Karpas-422 (cell line): ENCODE measurements at places on chromosomes 5 and 9. TPM values are rescaled to one million over a fixed set of nuclear protein-coding genes. Genes with fewer than 3 reads are reported as not detected.

The SOWAHA gene
- total RNA-seq: not detected in 2 replicates

The PFN3 gene
- total RNA-seq: not detected in 2 replicates

The NFIL3 gene
- 1.9 and 4.1 TPM in 2 replicates for total RNA-seq

The CLTA gene
- 147 and 172 TPM in 2 replicates for total RNA-seq

The CMBL gene
- not detected in 2 replicates for total RNA-seq

The EIF4E1B gene
- total RNA-seq: not detected in 2 replicates

GRCh38 chr9:35500130-35500748, 10.3 kb downstream of the RUSC2 start:
- no peaks in the 10 kb centered on the region for H3K4me1 ChIP-seq
- H3K27ac ChIP-seq: no peak overlapping the region
- no peaks in the 10 kb centered on the region for H3K36me3 ChIP-seq
- no peak for DNase-seq
- no peaks in the 10 kb centered on the region for H3K27me3 ChIP-seq
- H3K4me3 ChIP-seq: no peak overlapping the region

DNA sequence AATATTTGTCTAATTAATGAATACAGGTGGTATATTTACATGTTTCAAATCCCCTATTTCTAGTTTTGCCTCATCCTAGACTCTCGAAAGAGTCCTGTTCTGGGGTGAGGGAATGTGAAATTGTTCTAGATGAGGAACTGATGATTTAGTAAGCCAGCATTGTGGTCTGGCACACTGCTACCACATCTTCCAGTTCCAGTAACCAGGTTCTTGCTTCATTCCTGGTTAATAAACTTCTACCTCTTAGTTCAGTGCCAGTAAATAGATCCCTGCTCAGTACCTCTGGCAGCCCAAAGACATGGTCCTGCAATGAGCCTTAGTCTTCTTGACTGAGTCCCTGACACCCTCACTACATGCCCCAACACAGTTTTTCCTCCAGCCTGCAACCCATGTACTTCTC, 207.7 kb downstream of the SREK1 start:
- no peak overlapping the region for H3K4me3 ChIP-seq
- no peak for DNase-seq
- H3K27me3 ChIP-seq: no peaks in the 10 kb centered on the region
- no peaks in the 10 kb centered on the region for H3K36me3 ChIP-seq

GRCh38 chr9:134785325-134786108, 95.1 kb upstream of the FCN2 start:
- no peaks in the 10 kb centered on the region for H3K4me1 ChIP-seq
- DNase-seq: no peak
- no peaks in the 10 kb centered on the region for H3K36me3 ChIP-seq

- H3K36me3 ChIP-seq: no peaks in the 10 kb centered on the region
- H3K4me1 ChIP-seq: no peaks in the 10 kb centered on the region; the same call in 1 of the 2 replicates
- DNase-seq: no peak
- no peak overlapping the region for H3K4me3 ChIP-seq
- no peaks in the 10 kb centered on the region for H3K27me3 ChIP-seq
- no peak overlapping the region for H3K27ac ChIP-seq
Measured at GRCh38 chr9:33116860-33117259, 40.4 kb upstream of the SMU1 start.

- no peaks in the 10 kb centered on the region for H3K36me3 ChIP-seq
- no peaks in the 10 kb centered on the region for H3K4me1 ChIP-seq
- DNase-seq: no peak
- no peak overlapping the region for H3K4me3 ChIP-seq
- H3K27ac ChIP-seq: no peak overlapping the region
Measured at GRCh38 chr9:72925126-72925789, 27.6 kb downstream of the ALDH1A1 start.

DNA sequence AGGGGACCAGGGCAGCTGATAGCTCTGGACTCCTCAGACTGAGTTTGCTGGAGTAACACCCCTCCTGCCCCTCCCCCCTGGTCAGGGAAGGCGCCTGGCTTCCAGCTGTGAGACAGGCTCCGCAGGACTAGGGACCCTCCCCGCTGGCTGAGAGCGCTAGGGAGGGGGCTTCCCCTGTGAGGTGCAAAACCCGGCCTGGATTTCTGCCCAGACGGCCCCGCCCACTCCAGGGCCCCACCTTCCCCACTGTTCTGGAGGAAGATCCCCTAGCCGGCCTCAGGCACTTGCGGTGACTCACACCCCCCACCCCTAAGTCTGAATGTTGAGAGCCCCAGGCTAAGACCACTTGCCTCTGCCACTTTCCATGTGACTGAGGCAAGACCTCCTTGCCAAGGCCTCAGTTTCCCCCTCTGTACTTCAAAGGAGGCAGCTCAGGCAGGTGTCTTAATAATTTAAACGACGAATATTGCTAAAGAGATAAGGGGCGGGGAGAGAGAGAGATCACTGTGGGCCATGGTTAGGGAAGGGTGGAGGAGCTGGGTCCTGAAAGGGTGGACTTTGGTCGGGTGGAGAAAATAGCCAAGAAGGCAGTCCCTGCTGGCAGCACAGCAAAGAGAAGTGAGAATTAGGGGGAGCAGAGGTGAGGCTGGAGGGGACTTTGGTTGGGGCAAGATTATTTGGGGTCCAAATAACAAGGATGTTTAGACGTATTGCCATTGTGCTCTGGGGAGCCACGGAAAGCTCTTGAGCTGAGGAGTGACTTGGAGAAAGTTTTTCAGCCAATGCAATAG, 1.0 kb upstream of the DAB2IP start:
- H3K27ac ChIP-seq: no peak overlapping the region
- H3K36me3 ChIP-seq: no peaks in the 10 kb centered on the region
- no peaks in the 10 kb centered on the region for H3K27me3 ChIP-seq
- DNase-seq: no peak
- no peak overlapping the region for H3K4me3 ChIP-seq
- H3K4me1 ChIP-seq: no peaks in the 10 kb centered on the region

GRCh38 chr9:78064075-78064474, 32.5 kb upstream of the GNAQ start:
- H3K27me3 ChIP-seq: no peaks in the 10 kb centered on the region
- H3K4me1 ChIP-seq: no peaks in the 10 kb centered on the region
- DNase-seq: no peak
- no peak overlapping the region for H3K4me3 ChIP-seq
- no peak overlapping the region for H3K27ac ChIP-seq
- no peaks in the 10 kb centered on the region; the same call in 1 of the 2 replicates for H3K36me3 ChIP-seq

GRCh38 chr5:143476601-143477211, 73.2 kb upstream of the NR3C1 start:
- H3K27me3 ChIP-seq: no peaks in the 10 kb centered on the region
- H3K4me3 ChIP-seq: no peak overlapping the region
- no peaks in the 10 kb centered on the region for H3K36me3 ChIP-seq
- H3K27ac ChIP-seq: no peak overlapping the region
- no peak for DNase-seq
- no peaks in the 10 kb centered on the region for H3K4me1 ChIP-seq
